ENCODE measurements at places on chromosomes 11 and 22. TPM values are rescaled to one million over a fixed set of nuclear protein-coding genes. Genes with fewer than 3 reads are reported as not detected.

YIF1A gene
- total RNA-seq: 65.4 TPM

CASP1 gene
- total RNA-seq: 10.1 TPM

MMP7 gene
- not detected for total RNA-seq

MAJIN gene
- total RNA-seq: not detected

YPEL1 gene
- 25.2 TPM for total RNA-seq

MPEG1 gene
- total RNA-seq: 29.8 TPM

KRTAP5-2 gene
- not detected for total RNA-seq

SCGB1A1 gene
- total RNA-seq: not detected

UCP3 gene
- total RNA-seq: 0.14 TPM

TRIM22 gene
- 129 TPM for total RNA-seq

POLD4 gene
- 145 TPM for total RNA-seq

CALCB gene
- total RNA-seq: not detected

NLRX1 gene
- total RNA-seq: 20.2 TPM

Data from thoracic aorta (tissue), 2 donors.